AG10803 (cell line): ENCODE measurements at places on chromosomes 6 and 20.

- DNase-seq = no peak
These were observed at the start of gene BIRC7 for GRCh38 chr20:63235399-63235983. BIRC7 (plus strand) TSS chr20:63235905; CDS start chr20:63236097, 192 bp downstream.

- DNase-seq = no peak
These were observed 16.9 kb downstream of the RREB1 start for GRCh38 chr6:7124636-7125035.

GRCh38 chr6:40932366-40932765, 106.7 kb downstream of the UNC5CL start:
- no peak for DNase-seq

- peak; percentile 79 for DNase-seq
These were observed 78.3 kb downstream of the CD109 start for GRCh38 chr6:73774311-73774774.

DNA sequence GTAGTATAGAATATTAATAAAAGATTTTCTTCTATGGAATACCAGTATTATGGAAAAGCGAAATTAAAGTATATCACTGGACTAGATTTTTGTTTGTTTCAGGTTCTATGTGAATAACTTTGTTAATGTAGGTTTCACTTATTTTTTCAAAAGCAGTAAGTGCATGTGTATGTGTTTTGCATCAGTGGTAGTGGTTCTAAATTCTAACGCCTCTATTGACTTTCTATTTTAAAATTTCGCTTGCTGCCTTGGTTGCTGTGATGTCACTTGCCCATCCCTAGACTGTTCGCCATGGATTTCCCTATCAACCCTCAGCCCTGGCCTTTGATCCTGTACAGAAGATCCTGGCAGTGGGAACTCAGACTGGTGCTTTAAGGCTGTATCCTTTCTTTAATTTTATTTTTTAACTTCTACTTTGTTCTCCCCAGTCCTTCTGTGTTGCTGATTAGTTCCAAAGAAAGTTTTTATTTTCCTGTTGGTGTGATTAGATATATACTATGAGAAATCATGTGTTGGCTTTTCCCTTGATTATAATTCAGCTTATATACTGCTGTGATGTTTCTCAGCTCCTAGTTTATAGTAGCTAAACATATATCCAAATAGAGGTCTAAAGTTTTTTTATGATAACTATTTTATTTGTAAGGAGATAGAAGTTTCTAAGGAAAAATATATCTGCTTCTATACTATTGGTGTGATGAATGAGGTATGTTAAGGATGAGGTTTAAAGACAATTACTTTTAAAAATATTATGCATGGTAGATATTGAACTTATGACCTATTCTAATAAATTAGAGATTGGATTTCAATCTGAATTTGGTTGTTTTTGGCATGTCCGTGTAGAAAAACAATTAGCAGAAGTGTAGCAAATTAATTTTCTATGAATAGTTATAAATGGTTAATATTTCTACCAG, 1.7 kb downstream of the STXBP5 start:
- peak; percentile 22 for DNase-seq

- no peak for DNase-seq
These were observed 43.9 kb downstream of the NRN1 start for GRCh38 chr6:5962794-5963193.

DNA sequence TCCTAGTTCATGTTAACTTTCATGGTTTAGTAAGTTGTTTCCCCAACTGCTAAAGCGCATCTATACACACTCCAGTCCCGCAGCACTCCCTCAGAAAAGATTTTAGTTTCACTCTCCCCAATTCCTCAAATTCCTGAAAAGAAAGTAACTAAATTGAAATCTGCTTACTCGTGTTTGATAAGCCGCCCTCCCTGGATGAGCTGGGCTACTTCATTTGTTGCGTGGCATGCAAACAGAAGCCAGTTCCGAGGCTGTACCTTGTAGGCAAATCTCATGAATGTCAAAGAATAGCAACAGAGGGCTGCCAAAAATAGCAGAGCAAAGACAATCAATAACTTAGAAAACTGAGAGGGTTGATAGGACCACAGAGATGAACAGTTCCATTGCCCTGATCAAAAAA, 16.9 kb downstream of the MPC1 start:
- no peak for DNase-seq

DNA sequence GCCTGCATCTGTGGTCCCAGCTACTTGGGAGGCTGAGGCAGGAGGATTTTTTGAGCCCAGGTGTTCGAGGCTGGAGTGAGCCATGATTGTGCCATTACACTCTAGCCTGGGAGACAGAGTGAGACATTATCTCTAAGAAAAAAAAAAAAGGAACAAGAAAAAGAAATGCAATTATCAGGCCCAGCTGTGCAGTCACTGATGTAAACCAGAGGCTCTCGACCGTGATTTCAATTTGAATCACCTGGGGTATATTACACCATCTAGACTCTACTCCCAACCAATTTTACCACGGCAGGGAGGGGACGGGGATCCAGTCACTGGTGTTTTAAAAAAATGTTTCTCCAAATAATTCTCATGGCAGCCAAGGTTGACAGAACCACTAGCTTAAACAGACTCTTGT, 48.8 kb upstream of the NKX2-2 start:
- no peak for DNase-seq

DNA sequence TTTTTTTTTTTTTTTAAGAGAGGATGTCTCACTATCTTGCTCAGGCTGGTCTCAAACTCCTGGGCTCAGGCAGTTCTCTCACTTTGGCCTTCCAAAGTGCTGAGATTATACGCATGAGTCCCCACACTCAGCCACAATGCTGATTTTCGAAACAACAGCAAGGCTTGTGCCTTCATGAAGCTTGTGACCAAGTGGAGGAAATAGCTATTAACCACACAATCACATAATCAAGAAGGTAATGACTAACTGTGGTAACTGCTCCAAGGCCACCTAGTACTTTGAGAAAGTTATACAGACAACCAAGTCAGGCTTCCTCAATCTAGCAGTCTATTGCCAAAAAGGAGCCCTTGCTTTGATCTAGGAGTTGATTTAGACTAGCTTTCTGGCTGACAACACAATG, 46.3 kb downstream of the SOD2 start:
- peak; percentile 71 for DNase-seq

GRCh38 chr6:56024931-56025330, 149.5 kb upstream of the BMP5 start:
- DNase-seq = no peak

DNA sequence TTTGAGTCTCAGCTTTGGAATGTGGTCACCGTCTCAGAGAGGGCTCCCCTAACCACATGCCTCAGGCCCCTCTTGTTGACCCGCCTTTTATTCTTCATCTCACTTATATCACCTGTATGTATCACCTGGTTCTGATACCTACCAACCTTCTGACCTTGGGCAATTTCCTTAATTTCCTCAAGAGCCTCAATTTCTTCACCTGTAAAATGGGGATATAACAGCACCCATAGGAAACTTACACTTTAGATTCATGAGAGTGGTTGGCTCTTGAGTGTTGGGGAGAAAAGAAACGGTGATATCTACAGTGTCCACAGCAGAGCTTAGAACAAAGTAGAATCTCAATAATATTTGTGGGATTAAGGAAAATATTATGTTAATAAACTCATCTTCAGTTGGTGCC, 4.0 kb upstream of the DDX27 start:
- DNase-seq = no peak

DNA sequence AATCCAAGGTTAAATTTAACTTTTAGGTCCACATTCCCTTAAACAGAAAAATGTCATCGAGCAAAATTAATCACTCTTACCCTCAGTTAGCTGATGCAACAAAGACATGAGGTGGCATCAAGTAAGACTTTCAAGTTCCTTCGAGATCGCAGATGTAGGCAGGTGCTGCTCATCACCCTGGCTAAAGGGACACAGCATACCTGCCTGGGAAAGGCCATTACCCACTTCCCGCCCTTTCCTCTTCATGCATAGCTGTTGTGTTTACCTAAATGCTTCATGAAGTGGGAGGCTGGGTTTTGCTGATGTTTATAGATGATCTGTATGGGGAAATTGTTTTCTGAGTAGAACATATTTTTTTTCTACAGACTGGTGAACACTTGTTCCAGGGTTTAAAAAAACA, 67.7 kb downstream of the GFRA4 start:
- no peak for DNase-seq

- DNase-seq = no peak
These were observed 35.0 kb downstream of the AKIRIN2 start for GRCh38 chr6:87667032-87667431.

GRCh38 chr6:157442291-157442690, 61.3 kb downstream of the ZDHHC14 start:
- peak; percentile 60 for DNase-seq

DNA sequence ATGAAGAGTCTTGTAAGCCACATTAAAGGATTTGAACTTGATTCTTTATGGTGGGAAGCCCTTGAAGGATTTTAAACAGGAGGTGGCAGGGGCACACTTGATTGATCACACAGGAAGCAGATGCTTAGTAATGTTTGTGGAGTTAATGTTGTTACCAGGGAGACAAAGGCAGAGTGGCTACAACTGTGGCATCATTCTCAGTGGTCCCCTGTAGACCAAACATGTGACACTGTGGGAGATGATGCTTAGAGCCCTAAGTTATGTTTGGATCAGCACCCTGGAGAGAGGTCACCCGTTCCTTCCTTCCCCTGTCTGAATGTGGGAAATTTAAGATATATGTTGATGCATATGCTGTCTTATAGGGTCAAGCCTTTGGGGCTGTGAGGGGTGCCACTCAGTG, 53.2 kb downstream of the EIF2S2 start:
- DNase-seq = no peak

DNA sequence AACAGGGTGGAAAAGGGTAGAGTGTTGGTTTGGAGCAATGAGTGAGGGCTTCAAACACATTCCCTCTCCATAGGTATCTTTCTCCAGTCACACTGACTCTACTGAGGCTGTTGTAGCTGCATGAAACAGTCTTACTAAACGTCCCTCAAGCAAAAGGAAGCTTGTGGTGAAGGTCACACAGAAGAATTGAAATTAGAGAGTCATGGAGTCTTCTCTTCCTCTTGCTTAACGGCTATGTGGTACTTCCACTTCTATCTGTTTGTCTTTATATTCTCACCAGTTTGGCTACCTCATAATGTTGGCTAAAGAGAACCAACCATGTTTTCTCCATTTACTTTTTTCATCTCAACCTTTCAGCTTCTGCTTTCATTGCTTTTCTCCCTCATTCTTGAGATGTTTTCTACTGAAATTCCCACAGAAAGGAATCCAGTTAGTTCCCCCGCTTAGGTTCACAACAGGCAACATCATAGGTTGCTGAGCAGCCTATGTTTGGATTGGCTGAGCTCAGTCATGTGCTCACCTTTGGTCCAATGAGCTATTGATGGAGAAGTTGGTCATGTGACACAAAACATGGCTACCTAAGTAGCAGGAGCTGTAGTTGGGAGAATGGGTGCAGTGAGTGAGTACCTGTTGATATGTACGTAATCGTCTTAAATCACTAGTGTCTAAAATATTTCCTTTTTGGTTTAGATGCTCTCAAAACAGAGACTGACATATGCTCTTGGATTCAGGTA, 99.8 kb downstream of the SNAP25 start:
- DNase-seq = no peak

- no peak for DNase-seq
These were observed 106.7 kb upstream of the RREB1 start for GRCh38 chr6:7000825-7001777.

GRCh38 chr20:10319855-10320254, 101.2 kb downstream of the SNAP25 start:
- DNase-seq = no peak

DNA sequence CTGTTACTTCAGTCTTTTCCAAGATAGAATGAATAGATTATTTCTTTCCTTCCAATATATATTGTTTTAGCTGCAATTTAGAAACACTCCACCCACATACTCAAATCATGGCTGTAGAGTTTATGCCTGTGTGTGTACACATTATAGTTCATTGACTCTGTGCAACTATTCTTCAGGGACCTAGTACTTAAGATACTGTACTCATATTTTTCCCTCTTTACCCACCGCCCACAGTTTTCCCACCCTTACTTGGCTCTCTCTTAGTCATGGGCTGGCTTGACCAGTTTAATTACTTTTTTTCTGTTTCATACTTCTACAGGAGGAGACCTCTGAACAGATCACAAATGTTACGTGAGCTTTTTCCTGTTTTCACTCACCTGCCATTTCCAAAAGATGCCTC, 30.4 kb downstream of the C6orf89 start:
- no peak for DNase-seq

GRCh38 chr6:147707524-147707923, 199.0 kb downstream of the SAMD5 start:
- DNase-seq = no peak

DNA sequence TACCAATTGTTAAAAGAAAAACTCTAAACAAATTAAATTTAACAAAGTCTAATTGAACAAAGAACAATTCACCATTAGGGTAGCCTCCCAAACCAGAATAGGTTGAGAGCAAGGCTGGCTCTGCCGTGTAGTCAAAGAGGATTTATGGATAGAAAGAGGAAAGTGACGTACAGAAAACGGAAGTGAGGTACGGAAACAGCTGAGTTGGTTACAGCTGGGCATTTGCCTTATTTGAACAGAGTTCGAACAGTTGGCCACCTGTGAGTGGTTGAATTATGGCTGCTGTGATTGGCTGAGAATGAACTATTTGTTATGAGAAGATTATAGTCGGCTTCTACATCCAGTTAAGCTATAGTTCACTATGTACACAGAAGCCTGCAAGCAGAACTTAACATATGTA, 18.5 kb upstream of the ISM1 start:
- no peak for DNase-seq

DNA sequence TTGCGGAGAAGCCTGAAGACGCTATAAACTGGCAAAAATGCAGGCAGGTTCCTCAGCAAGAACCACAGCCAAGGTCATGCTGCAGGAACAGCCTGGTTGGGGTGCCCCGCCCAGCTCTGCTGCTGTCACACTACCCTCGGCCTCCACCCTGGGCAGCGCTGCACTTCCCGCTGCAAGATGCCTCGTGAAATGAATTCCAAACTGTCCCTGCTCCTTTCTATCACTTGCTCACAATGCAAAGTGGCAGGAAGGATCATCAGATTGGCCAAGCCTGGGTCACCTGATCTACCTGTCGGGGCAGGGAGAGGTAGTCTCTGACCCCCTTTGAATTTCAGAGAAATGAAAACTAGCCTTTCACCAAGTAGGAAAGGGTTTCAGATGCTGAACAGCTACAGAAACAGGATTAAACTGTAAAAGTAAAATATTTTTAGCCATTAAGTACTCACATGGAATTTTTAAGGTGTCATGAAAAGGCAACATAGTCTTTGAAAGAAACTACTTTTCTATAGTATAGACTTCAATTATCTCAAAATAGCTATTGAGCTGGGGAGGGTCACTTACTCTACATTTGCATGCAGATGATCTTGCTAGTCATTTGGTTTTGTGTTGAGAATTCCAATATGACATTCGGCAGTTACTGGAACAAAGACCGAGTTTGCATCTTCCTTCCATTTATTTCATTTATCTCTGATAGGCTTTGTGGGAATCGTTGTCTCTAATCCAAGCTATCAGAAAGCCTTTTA, 236.4 kb upstream of the ASCC3 start:
- no peak for DNase-seq

GRCh38 chr6:139753198-139753861, 378.9 kb upstream of the CITED2 start:
- peak; percentile 93 for DNase-seq

DNA sequence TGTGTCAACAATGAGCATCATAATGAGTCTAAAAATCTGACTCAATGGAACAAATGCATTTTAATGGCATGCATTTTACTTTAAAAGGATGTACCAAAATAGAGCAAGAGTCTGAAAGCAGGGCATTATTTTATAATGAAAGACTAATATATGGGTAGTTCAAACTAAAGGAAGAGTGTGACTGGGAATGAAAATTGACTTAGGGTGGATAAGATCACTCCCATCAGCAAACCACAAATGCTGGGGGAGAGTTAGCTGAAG, 114.7 kb downstream of the SOX4 start:
- no peak for DNase-seq
